Naive thymus-derived CD8-positive, alpha-beta T cell (primary cell): ENCODE measurements at places on chromosomes 6 and 20. TPM values are rescaled to one million over a fixed set of nuclear protein-coding genes. Genes with fewer than 3 reads are reported as not detected.

GRCh38 chr20:30288346-30288745 is 969.1 kb upstream of the DEFB115 start:
- DNase-seq, result no peak

- no peak for DNase-seq
These were observed 218.3 kb downstream of the ANKRD60 start for GRCh38 chr20:58010186-58010585.

DNA sequence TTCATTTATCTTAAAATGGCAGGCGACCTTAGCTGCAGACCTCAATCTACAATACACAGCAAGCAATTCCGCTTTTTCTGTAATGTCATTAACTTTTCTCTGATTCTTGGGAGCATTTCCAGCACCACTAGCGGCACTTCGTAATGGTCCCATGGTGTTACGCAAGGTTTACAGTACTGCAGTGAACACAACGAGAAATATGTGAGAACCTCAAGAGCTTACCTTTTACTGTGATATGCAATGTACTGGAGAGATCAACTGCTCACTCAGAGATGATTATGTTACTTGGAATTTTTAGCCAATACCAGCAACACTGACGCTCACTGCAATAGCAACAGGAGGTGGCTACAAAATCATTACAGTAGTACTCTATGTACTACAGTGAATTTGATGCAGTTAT is 2.8 kb upstream of the CEP43 start:
- DNase-seq, result no peak

DNA sequence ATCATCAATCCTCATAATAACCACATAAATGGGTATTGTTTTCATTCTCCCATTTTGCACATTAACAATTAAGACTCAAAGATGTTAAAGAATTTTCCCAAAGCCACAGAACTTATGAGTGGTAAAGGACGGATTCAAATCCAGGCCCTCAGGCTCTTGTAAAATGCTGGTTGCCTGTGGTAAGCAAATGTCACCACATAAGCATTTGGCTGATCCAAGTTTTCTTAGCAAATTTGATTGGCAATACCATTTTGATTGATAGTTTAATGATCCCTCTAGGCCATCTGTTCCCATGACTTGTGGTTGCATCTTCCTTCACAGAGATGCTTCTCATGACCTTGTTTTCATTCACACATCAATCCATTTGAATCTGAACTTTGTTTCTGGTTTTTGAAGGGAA is 252.0 kb upstream of the RIN2 start:
- no peak for DNase-seq

GRCh38 chr6:169784821-169785340 is 33.5 kb downstream of the ERMARD start:
- DNase-seq, result no peak

GRCh38 chr6:18503593-18504231 is 116.6 kb downstream of the RNF144B start:
- peak; percentile 23 for DNase-seq

GRCh38 chr6:170497841-170498301 is 55.2 kb downstream of the PSMB1 start:
- DNase-seq, result no peak

SPEF1 gene
- not detected for total RNA-seq

DNA sequence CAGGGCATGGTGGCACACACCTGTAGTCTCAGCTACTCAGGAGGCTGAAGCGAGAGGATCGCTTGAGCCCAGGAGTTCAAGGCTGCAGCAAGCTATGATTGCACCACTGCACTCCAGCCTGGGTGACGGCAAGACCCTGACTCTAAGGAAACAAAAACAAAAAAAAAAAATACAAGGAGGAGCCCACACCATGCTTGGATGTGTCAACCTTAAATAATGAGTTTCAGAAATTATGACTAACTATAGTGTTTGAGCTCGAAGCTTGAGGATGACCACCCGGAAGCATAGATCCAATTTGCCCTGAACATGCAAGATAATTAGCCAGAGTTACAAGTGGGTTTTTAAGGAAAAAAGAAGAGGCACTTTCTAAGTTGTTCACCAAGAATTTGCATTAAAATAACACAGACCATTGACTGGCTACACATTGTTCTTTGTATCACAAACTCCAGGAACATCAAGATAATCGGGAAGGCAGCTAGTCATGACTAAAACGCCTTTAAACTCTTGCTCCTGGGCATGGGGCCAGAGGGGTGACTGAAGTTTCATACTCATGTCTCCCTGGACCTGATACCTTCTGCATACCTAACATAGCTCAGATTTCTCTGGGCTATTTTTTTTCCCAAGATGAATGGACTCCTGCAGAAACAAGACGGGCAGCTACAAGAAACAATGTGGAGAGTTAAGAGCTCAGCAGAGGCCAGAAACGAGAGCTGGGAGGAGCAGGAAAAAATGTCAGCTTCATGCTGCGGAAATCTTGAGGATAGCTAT is 289.6 kb downstream of the PREX1 start:
- DNase-seq, result no peak

SIGLEC1 gene
- 0.22 TPM for total RNA-seq

GRCh38 chr6:34917626-34918285 is 28.7 kb downstream of the ANKS1A start:
- no peak for DNase-seq

DNA sequence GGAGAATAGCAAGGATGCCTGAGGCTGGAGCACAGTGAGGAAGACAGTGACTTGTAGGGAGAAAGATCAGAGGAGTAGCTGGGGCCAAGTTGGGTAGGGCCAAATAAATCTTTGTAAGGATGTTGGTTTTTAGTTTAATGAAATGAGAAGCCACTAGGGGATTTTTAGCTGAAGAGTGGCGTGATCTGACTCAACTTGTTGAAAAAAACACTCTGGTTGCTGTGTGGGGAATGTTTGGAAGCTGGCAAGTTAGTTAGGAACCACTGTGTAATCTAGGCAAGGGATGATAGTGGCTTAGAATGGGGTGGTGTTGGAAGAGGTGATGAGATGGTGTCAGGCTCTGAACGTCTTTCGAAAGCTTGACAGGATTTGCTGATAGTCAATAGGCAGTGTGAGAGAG is 176.1 kb upstream of the HDDC2 start:
- no peak for DNase-seq

DNA sequence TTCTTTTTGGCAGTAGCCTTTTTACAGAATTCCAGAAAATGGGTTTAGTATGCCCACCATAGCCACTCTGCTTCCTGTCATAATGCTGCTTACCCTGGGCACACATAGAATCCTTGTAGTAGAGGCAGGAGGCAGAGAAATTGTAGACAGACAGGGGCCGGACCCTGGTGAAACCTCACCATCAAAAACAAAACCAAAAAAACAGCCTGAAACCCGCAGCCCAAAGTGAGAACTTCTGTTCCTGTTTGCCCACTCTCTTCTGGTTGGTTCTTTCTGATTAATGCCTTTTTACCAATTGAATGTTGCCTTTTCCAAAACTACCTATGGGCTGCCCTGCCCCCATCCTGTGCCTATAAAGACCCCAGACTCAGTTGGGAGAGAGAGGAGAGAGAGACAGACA is 188.2 kb downstream of the CDKAL1 start:
- no peak for DNase-seq

NAPB gene
- 15.9 TPM for total RNA-seq

PTCHD4 gene
- not detected for total RNA-seq

GRCh38 chr6:118372413-118372812 is 175.7 kb upstream of the PLN start:
- no peak for DNase-seq

GRCh38 chr20:3672547-3673171 is 9.2 kb downstream of the ADAM33 start:
- no peak for DNase-seq

GRCh38 chr20:35487479-35487878 is 32.1 kb downstream of the CEP250 start:
- no peak for DNase-seq

DNA sequence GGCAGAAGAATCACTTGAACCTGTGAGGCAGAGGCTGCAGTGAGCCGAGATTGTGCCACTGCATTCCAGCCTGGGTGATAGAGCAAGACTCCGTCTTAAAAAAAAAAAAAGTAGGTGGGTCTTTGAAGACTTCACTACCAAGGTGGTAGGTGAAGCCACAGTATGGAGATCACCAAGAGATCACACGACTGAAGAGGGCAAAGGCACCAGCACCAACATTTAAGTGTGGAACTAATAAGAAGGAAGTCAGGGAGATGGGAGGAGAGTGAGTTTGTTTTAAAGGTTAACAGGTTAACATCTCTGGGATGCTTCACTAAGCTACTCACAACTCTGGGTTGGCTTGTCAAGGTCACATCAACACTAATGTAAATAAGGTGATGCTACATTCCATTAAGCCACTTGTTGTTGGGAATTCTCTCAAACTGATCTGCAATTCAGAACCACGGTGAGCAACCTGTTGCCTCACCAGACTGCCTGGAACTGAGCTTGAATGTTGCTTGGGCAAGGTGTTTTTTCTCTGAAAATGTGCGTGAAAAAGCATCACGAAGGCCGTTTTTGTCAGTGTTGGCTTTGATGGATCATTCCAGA is 48.7 kb downstream of the KCTD20 start:
- DNase-seq, result no peak

SLC17A5 gene
- total RNA-seq, result 11.0 TPM

DNA sequence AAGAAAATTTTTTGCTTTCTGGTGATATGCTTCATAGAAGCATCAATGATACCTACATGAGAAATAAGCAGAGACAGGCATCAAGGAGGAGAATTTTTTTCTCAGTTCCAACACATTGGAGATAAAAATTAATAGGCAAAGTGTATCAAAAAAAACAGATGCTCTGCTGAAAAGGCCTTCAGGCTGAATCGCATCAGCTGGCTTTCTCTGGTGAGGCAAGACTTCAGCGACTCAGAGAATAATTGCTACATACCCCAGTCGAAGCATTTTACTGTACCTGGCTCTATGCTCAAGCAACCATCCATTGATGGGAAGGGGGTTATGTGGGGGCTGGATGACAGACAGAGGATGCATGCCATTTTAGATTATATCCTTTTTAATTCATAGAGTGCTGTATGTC is 415.1 kb downstream of the TFAP2A start:
- no peak for DNase-seq

VAPB gene
- total RNA-seq, result 34.3 TPM

GRCh38 chr6:9332241-9332780 is 897.0 kb upstream of the SLC35B3 start:
- DNase-seq, result no peak

DNA sequence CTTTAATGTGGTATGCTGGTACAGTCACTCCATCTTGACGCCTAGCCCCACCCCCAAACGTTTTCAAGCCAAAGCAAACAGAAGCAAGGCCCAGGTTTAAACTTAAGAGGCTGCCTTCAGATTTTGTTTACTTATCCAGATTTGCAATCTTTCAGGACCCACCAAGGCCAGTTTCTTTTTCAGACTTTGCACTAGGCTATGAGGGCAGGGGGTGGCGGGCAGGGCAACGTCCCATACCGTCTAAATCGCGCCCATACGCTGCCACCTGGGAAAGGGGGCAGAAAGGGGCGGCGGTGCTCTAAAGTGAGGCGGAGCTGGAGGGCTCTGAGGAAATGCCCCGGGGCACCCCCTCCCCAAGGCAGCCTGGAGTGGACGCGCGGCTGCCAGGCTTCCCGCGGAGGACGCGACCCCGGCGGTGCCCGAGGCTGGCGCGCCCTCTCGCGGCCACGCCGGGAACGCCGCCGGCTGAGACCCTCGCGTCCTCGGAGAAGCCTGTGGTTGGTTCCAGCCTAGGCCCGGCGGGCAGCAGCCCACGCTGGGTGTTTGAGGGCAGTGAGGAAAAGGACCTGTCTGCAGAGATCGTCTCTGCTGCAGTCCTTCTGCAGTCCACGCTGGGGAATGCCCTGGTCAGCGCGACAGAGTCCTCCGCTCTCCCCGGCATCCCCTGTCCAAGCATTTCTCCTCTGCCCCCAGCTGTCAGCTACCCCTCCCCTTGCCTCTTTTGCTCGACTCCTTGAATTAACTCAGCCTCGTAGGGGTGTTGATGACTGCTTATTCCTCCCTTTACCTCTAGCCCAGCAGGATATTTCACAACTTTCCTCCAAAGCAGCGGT is 129.2 kb upstream of the PRND start:
- DNase-seq, result peak; percentile 72

- no peak for DNase-seq
These were observed 120.4 kb upstream of the RIPOR2 start for GRCh38 chr6:25056130-25056529.

DNA sequence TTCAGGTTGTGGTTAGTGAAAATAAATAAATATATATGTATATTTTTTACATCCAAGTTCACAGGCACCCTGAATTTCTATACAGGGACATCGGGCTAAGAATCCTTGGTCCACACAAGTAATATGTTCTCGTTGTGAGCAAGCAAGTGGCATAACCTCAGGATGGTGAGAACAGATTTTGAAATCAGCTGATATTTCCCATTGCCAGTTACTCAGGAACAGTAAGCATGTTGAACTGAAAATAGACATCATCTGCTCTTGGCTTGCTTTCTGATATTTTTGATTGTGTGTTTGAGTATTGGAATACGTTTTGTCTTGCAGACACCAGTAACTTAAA is 87.7 kb downstream of the TRMT6 start:
- DNase-seq, result no peak

DNA sequence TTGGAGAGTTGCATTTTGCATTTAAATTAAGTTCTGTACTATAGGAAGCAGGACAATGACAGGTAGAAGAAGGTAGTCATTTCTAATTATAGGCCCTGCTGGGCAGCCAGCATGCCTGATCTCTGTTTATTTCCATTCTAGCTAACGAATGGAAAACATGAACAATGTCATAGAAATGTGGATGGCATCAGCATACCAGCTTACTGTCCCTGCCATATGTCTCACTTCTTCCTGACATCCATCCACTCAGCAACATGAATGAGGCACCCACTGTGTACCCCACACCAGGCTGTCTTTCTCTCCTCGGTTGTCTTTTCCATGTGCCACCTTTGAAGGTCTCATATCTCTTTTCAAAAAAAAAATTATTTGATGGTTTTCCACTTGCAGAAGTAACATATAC is 11.1 kb downstream of the ADTRP start:
- DNase-seq, result no peak
